ACHN (cell line): ENCODE measurements at places on chromosomes 13 and 19.
A peak's percentile ranks its signal among the peaks of the same experiment; 100 is the strongest.

DNA sequence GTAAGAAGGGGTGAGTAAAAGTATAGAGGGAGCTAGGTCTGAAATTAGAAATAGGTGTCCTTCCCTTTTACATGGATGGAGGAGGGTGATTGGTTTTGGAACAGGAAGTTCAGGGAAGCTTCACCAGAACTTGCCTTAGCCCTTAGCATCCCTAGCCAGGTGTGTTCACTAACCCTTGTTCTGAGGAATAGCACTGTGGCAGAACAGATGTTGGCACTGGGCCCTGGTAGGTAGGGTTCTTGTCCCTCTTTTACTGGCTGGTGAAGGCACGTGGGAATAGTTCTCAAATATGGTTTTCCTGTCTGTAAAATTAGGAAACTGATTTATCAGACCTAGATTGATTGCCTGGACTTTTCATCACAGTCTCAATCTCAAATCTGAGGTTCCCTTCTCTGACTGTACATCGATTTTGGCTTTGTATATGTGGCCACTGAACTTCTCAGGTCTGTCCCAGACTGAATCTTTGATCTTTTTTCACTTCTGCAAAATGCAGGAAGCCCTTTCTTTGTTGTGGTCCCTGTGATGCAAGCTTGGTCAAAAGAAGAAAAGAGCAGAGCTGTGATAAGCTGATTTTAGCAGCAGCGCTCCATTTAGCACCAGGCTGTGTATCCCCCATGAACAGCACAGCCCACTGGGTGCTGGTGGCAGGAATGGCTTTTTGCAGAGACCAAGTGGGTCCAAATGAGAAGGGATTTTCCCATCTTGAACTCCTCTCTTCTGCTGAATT lies 86.2 kb upstream of the HTR2A start:
- no peak for DNase-seq

GRCh38 chr13:83905641-83906040 lies 23.4 kb upstream of the SLITRK1 start:
- no peak for DNase-seq

DNA sequence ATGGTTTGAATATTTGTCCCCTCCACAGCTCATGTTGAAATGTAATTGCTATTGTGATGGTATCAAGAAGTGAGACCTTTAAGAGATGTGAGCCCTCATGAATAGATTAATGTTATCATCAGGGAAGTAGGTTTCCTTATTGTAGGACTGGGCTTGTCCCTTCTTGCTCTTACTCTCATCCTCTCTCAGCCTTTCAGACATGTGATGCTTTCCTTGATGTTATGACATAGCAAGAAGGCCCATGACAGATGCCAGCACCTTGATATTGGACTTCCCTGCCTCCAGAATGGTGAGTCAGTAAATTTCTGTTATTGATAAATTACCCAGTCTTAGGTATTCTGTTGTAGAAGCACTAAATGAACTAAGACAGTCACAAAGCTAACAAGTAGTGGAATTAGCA lies 5.7 kb upstream of the ZMYM2 start:
- DNase-seq: no peak

GRCh38 chr19:46601318-46602224 lies at the start of gene CALM3:
Gene CALM3 (plus strand): TSS chr19:46601330. CDS start chr19:46601435, 105 bp downstream.
- no peak for DNase-seq

DNA sequence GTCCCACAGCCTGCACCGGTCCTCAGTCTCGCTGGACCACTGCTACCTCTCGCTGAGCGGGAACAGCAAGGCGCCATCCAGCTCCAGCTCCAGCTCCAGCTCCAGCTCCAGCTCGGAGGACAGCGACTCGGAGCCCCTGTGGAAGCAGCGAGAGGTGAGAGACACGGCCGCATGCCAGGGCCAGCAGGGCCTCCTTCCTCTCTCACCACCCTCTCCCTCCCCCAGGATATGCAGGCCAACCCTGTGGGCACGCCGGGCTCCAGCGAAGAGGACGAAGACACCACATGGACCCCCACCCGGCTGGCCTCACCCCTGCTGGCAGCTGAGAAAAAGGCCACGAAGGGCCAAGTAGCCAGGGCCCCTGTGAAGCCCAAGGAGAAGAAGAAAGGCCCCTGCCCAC lies 7.3 kb downstream of the SIX5 start:
- no peak for DNase-seq

DNA sequence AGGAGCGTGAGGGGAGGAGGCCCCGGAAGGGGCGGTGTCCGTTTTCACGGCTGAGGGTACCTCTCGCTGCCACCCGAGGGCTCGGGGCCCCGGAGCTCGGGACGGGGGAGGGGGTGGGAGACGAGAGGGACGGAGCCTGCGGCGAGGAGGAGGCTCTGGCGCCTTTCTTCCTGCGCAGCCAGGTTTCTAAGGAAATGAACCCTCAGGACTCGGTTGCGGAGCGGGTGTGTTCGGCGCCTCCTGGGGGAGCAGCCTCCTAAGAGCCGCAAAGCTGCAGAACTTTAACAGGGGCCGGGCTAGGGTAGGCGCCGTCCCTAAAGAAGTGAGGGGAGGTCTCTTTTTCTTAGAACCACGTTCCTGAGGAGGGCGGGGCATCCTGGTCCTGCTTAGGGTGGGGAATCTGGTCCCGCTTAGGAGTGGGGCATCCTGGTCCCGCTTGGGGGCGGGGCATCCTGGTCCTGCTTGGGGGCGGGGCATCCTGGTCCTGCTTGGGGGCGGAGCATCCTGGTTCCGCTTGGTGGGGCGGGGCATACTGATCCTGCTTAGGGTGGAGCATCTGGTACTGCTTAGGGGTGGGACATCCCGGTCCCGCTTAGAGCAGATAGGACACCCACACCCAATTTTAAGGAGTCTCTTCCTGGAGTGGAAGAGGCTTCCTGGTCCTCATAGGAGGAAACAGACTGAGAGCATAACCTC lies 6.2 kb downstream of the SYT5 start:
- DNase-seq: peak; percentile 80
